ENCODE measurements at places on chromosomes 16 and 17.
A peak's percentile ranks its signal among the peaks of the same experiment; 100 is the strongest.

DNA sequence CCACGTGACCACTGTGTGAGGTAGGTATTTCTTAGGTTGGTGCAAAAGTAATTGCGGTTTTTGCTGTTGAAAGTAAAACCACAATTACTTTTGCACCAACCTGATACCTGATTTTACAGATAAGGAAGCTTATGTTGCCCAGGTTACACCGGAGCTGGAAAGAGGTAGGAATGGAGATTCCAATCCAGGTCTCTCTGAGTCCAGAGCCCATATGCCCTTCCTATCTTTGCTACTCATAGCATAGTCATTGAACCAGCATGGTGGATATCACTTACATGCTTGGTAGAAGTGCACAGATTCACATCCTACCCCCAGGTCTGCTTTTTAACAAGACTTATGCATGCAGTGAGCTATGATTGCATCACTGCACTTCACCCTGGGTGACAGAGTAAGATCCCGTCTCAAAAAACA lies 61.8 kb downstream of the ARSG start:
- no peak for DNase-seq

DNA sequence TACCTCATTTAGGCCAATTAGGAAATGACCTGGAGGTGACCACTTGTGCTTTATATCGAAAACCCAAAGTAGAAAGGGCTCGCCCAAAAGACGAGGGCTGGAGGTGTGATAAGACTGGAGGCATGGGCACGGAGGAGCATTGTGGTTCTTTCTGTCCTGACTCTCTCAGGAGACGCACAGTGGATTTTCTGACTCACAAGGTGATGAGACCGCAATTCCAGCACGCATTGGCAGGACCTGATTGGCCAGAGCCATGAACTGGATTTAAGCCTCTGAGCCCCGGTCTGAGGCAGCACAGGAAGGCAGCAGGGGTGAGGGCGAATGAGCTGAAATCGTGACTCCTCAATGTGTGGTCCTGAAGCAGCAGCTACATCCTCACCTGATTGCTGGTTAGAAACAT lies 559.1 kb upstream of the SALL1 start:
- DNase-seq, result no peak

DNA sequence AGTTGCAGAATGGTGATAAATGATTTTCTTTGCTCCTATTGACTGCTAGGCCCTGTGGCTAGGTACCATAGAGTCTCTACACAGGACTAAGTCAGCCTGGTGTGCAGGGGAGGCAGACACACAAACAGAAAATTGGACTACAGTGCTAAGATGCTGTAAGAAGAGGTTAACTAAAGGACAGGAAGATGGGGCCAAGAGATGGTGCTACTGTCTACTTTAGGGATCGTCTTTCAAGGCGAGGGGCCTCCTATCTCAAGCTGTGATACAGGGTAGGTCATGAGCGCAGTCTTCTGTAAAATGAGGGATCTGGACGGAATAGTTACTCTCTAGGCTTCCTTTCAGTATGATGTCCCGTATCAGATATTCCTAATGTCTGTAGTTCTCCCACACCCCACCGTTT lies 817 bp downstream of the NME1 start:
- peak; percentile 56 for DNase-seq

GRCh38 chr17:69578385-69578936 lies 164.0 kb downstream of the MAP2K6 start:
- DNase-seq, result no peak

DNA sequence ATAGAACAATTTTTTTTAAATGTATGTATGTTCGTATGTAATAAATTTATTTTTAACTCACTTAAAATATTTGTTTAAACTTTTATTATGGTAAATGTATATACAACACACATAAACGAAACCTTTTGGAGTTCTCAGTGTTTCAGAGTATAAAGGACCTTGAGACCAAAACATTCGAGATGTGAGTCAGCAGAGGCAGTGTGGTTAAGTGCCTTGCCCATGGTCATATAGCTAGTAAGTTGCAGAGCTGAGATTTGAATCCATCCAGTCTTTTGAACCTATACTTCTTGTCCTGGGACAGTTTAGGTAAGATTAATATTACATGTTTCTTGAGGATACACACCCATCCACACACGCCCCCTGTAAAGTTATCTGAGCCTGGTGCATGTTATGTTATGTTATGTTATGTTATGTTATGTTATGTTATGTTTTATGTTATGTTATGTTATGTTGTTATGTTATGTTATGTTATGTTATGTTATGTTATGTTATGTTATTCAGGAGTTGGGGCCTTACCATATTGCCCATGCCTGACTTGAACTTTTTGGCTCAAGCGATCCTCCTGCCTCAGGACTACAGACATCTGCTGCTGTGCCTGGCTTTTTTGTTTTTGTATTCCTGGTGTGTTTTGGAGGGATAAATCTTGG lies 41.8 kb downstream of the TNRC6A start:
- DNase-seq, result no peak

GRCh38 chr16:28975158-28975599 lies 601 bp downstream of the SPNS1 start:
- no peak for DNase-seq

DNA sequence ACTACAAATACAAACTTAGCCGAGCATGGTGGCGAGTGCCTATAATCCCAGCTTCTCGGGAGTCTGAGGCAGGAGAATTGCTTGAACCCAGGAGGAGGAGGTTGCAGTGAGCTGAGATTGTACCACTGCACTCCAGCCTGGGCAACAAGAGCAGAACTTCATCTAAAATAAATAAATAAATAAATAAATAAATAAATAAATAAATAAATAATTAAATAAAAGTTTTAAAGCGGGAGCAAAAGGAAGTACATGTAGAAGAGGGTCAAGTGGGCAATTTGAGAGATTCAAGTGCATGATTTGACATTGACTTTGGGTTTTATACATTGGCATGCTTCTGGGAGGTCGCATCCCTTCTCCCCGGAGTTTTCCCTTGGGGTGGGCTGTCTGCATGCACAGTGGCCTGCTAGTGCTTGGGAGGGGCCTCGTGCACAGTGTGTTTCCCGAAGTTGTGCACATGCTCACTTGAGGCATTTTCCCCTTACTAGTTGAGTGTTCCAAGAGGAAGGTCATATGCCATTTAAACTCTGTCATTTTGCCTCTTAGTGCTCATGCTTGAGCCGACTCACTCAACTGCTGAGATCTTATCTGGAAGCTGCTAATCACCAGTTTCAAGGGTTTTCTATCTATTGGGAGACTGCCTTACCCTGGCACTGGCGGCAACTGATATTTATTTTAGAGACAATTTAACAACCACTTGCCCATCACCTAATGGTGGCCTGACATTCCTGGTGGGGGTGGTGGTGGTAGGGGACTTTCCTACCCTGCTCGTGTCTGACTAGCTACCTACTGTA lies 193.2 kb upstream of the MPHOSPH6 start:
- no peak for DNase-seq

Data from stimulated activated effector memory CD8-positive, alpha-beta T cell treated with anti-CD3 and anti-CD28 coated beads, Interleukin-12 subunit alpha, Interleukin-12 subunit beta, amount 100 ng/mL, for 72 hours (primary cell).